ENCODE measurements at places on chromosomes 6 and 20.

DNA sequence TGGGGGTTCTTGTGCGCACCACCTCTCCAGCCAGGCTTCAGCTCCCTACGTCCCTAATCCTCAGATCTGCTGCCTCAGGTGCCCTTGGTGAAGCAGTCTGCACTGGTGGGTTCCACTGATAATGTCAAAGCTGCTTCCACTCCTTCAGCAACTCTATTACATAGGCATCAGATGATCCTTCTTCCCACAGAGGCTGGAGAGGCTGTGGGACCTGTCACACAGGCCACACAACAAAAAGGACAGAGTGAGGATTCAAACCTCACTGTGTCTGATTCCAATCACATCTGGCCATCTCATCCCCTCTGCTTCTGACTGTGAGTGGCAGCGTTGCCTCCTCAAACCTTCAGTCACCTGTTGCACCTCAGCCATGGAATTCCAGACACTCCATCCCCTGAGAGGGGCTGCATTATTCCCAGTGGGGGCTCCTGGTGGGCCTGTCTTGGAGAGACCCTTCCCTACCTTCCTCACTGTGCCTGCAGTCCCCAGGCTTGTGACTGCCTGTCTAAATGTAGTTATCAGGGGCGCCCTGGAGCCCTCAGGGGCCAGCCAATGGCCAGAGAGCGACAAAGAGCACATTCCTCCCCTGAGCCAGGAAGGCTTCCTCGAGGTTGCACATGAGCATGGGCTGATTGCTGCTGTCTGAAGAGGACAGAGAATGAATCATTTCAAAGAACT is 211.4 kb upstream of the ECI2 start:
- DNase-seq, result no peak

- DNase-seq, result no peak
Observed at GRCh38 chr20:31823360-31824124, 4.4 kb downstream of the MYLK2 start.

DNA sequence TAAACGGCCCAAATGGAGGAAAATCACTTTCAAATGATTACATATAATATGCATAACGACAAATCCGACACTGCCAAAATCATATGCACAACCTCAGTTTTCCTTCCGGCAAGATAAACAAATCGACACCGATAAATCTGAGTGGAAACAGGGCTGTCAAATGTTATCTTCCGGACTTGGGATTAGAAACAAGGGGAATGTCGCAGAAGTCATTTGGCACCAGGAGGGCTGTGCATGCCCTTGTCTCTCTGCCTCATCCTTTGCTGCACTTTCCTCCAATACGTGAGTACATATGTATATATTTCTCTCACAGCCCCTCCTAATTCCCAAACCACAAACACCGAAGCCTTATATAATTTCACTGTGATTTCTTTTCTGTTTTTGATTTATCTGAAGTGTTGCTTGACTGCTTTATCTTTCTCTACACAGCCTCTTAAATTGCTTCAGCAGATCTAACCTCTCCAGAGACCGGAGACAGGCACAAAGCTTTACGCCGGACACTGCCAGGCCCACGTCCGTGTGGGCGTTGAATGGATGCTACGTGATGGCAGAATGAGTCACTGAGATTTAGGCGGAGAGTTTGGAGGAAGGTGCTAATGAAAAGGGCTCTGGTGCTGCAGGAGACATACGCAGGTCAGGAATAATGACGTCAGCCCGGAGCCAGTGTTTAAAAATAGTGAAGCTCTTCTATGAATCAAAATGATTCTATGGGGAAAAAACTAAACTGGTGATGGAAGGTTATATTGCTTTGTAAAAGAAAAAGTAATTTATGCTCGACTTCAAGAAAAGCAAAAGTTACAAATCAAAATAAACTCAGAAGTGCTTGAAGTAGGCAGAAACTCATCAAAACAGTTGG is 21.0 kb upstream of the PRELID3B start:
- DNase-seq, result no peak

DNA sequence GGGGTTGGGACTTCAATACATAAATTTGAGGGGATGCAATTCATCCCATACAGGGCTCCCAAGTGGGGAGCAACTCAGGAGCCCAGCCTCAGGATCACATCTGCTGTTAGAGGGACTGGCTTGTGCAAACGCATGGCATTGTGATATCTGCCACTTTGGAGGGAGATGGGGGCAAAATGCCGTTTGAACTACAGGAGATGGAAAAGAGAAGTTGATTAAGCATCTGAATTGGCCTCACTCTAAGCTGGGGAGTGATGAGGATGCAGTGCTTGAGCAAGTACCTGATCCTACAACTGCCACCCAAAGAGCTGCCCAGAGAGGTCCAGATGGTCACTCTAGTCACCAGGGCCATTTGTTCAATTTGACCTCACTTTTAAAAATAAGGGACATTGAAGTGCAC is 2.0 kb downstream of the LY86 start:
- DNase-seq, result no peak

GRCh38 chr6:30806581-30807183 is 62.3 kb upstream of the IER3 start:
- DNase-seq, result no peak

DNA sequence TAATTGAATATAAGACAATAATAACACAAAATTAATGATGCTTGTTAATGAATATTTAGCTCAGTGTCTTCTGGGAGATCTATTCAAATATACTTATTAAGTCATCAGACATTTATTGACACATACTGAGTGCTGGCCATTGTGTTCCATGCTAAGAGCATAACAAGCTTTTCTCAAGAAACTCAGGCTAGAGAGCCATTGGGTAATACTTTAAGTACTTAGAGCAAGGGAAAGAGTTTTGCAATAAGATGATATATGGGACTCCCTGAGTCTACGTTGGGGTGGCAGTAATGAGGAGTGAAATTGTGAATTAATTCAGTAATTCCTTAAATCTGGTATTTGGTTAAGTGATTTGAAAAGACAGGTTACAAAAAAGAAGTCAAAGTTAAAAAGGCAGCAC is 11.1 kb downstream of the TMEM200A start:
- DNase-seq, result no peak

- no peak for DNase-seq
Observed at GRCh38 chr6:12311106-12311505, 20.9 kb downstream of the EDN1 start.

DNA sequence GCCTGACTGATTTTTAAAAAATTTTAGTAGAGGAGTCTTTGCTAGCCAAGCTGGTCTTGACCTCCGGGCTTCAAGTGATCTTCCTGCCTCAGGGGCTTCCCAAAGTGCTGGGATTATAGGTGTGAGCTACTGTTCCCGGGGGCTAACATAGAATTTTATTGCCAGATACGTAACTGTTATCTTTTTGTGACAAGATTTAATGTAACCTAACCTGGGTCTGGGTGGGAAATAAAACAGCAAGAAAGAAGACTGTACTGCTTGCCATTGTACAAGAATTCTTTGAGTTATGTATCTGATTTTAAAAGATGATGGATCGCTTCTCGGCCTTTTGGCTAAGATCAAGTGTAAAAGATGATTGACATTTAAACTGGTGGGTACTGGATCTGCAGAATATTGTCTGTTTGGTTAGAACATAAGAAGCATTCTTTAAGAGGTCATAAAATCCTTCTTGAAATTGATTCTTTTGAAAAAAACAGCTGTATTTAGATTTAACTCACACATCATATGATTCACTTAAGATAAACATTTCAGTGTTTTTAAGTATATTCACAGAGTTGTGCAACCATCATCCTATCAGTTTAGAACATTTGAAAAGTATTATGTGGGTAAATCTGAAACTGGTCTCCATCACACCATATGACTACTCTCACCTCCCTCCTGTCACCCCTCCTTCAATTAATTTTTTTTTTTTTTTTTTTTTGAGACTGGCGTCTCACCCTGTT is 21.6 kb downstream of the TPX2 start:
- DNase-seq, result no peak

DNA sequence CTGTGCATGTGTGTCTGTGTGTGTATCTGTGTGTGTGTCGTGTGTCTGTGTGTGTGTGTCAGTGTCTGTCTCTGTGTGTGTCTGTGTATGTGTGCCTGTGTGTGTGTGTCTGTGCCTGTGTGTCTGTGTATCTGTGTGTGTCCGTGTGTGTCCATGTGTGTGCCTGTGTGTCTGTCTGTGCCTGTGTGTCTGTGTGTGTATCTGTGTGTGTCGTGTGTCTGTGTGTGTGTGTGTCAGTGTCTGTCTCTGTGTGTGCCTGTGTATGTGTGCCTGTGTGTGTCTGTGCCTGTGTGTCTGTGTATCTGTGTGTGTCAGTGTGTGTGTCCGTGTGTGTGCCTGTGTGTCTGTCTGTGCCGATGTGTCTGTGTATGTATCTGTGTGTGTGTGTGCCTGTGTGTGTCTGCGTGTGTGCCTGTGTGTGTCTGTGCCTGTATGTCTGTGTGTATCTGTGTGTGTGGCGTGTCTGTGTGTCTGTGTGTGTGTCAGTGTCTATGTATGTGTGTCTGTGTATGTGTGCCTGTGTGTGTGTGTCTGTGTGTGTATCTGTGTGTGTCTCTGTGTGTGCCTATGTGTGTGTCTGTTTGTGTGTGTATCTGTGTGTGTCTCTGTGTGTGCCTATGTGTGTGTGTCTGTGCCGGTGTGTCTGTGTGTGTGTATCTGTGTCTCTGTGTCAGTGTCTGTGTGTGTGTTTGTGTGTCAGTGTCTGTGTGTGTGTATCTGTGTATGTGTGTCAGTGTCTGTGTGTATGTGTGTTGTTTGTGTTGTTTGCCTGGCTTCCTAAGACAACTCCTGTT is 11.6 kb downstream of the SNPH start:
- DNase-seq, result no peak

Data from B cell (primary cell).